ENCODE measurements at places on chromosomes 13 and 19.

DNA sequence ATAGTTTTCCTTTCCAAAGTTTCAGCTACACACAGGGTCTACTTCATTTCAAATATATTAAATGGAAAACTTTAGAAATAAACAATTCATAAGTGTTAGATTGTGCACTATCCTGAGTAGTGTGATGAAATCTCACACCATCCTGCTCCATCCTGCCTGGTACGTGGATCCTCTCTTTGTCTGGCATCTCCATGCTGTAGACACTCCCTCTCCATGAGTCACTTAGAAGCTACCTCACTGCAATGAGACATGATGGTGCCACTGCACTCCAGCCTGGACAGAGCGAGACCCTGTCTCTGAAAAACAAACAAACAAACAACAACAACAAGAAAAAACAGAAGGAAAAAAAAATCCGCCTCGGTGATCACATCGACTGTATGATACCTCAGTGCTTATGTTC is 191.8 kb downstream of the PCCA start:
- no peak for DNase-seq

DNA sequence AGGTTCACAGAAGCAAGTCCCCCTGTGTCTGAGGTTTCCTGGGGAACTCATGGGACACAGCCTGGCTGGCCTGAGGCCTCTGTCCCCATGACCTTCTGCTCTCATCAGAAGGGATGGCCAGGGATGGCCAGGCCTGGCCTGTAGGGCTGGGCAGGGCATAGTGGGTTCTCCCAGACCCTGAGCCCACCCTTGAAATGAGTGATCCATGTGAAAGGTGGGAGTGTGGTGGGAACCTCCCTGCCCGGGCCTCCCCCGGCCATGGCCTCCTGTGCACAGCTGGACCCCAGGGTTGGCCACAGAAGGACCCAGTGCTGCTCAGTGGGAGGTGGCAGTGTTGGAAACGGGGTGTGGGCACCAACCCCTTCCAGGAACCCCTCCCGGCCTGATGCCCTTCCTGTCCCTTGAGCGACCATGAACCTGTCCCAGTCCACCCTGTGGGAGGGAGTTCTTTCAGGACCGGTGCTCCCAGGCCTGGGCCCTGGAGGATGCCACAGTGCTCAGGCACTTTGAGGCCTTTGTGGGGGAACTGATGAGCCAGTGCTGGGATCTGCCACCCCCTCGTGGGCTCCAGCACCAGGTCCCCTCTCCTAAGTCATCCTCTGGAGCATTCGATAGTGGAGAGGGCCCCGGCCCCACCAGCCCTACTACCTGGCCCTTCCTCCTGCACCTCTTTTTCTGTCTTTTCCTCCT is 15.5 kb upstream of the ZNF14 start:
- no peak for DNase-seq

DNA sequence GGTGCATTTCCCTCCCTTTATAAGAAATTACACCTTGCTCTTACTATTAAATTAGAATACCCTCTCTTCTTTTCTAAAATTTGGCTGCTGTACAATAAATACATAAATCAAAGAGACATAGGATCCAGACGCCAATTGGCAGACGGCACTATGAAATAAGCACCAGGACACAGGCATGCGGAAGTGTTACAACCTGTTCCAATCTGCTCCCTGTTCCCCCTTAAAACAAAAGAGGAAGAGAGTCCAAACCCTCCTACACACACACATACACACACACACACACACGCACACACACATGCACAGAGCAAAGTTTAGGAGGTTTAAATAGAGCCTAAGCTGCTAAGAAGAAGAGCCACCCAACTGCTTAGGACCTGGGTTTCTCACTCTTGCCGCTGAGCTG is 75.6 kb upstream of the ZNF507 start:
- no peak for DNase-seq

- no peak for DNase-seq
Measured at GRCh38 chr13:100809129-100809390, 134.5 kb upstream of the TMTC4 start.

DNA sequence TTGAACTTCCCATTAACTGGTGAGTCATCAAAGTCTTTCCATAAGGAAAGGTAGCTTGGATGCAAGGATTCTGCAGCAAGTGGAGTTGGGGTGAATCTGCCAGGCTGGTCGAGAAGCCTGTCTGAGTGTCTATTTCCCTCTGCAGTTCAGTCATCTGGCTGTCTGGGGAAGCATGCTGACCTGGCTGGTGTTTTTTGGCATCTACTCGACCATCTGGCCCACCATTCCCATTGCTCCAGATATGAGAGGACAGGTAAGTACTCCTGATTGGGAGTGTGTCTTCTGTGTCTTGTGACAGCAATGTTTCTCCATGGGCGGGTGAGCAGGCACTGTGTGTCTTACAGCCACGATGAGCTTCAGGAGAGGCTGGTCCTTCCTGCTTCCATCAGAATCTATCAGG is 189.7 kb downstream of the SHISA2 start:
- no peak for DNase-seq

DNA sequence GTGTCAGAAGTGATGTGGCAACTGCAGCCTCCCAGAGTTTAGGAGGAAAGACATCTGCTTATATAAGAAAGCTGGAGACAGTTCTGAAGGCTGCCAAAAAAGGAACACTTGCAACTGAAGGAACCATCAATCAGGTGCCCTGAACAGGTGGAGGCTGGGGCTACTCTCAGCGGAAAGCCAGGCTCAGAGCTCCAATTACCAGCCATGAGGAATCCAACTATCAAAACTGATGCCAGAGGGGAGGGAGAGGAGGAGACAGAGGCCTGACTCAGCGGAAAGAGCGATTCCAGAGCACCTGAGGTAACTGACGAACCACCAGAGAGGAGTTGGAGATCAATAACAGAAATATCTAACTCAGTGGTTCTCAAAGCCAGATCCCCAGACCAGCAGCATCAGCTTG is 24.3 kb downstream of the LEUTX start:
- no peak for DNase-seq

GRCh38 chr13:79776531-79777295 is 295.8 kb downstream of the NDFIP2 start:
- no peak for DNase-seq

DNA sequence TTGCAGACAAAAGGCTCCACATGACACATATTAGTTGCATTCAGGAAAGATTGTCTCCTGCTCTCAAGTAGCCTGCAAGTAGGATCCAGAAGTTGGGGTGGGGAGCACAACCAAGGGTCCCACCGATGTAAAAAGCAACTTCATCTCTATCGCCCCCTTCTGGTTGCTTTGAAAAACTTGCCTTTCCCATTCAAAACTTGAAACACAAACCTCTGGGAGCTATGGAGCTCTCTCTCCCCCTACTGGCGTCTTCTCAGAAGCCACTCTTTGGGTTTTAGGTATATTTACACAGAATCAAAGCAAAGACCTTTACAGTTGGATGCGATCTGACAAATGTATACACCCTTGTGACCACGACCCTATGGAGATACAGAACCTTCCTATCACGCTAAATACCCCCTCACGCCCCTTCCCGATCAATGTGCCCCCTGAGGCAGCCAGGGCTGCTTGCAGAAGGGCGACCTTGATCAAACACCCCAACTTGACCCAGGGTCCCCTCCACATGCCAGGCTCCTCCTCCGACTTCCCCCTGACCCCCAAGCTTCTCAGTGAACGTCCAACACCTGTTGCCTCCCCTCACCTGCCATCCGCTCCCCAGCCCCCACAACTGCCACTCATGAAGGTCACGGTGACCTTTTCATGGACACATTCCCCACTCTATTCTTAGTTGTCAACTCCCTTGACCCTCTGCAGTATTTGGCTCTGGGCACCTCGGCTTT is 10.1 kb downstream of the NOSIP start:
- DNase-seq = no peak

- no peak for DNase-seq
Measured at GRCh38 chr13:33757713-33758112, 60.2 kb upstream of the RFC3 start.

DNA sequence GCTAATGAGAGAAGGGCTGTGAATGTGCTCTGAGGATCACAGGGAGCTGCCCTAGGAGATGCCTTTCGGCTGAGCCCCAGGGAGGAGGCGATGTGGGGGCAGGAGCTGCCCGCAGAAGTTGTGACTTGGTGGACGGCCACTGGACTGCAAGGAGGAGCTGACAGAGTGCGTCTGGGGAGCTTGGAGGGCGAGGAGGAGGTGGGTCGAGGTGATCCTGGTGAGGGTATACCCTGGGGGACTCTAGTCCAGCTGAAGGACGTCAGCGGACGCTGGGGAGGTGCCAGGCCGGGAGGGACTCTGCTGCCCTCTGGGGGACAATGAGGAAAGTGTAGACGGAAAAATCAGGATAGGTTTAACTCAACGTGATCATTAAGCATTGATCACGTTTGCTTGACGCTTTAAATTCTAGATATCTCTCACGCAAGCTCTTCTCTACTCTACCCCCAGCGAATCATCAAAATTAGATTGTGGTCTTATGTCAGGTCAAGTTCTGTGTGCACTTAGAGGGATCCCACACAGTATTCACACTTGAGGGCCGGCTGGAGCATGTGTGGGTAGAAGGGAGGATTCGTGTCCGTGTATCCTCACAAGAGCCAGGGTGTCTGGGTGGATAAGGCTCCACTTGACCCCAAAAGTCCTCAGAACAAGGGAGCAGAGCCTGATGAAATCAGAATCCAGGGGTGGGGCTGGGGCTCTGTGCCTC is 3.3 kb upstream of the CEACAM7 start:
- DNase-seq = no peak

DNA sequence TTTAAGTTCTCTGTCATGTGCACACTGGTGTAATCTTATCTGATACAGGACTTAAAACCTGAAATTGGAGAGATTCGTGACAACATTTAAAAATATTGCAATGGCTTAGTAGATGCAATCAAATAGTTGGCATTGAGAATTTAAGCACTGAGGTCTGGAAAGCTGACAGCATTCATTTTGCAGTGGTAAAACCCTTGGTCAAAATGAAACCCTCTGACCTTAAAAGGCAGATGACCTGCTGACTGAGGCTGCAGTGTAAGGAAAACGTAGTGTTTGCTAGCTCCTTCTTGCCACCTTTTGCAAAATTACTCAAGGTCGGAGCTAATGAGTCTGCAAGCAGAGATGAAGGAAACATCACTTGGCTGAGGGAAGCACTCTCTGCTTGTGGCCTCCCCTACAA is 150.6 kb downstream of the KCTD12 start:
- DNase-seq = no peak

DNA sequence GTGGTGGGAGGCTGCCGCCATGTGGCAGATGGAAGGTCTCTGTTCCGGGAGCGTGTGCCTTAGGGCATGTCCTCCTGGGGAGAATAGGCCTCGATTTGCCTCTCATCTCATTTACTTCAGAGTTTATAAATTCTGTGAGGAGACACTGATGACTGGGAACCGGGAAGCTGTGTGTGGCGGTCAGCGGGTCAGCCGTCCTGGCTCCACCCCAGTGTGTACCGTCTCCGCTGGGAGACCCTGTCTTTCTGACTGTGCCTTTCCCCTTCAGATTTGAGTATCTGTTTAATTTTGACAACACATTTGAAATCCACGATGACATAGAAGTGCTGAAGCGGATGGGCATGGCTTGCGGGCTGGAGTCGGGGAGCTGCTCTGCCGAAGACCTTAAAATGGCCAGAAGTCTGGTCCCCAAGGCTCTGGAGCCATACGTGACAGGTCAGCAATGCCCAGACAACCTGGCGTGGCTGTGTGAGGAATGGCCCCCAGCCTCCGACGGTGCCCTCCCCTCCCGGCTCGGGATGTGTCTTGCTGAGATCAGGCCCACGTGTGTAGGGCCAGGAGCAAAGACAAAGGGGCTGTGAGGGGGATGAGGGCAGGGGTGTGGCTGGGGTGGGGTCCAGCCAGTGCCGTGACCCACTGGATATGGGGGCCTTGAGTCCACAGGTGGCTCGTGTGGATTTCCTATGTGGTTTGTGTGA is 21.6 kb downstream of the ATP4B start:
- DNase-seq = no peak

DNA sequence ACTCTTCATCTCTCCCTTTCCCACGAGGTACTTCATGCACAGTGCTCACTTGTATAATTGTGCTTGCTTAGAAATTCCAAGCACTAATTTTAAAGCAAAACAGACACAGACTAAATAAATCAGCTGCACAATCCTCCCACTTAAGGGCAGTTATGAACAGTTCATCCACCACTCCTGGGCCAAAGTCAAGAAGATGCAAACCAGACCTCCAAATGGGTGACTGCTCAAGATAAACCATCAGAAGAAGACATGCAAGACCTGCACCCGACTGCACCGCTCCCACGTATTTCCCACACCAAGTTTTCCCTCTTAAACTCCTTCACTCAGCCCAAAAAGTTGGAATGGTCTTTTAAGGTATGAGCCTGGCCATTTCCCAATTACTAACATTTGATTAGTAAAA is 19.9 kb downstream of the ZNF235 start:
- no peak for DNase-seq

- no peak for DNase-seq
Measured at GRCh38 chr13:77040076-77040475, 13.1 kb upstream of the FBXL3 start.

- no peak for DNase-seq
Measured at GRCh38 chr13:30116379-30116778, 191.0 kb downstream of the KATNAL1 start.

DNA sequence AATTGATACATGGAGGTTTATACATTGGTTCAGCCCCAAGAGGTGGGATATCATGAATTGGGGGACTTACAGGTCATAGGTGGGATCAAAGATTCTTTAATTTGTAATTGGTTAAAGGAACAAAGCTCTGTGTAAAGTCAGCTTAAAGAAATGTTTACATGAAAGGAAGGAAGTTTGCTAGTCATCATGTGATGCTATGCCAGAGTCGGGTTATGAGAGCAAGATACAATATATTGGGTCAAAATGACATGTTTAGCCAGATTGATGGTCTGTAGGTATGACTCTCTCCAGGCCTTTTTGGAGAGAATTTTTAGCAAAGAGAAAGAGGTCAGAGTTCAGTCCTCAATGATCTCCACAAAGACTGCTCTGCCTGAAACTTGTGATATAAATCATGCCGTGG is 5.3 kb upstream of the CYSLTR2 start:
- no peak for DNase-seq

GRCh38 chr19:13208672-13209483 is 58.7 kb downstream of the IER2 start:
- no peak for DNase-seq

GRCh38 chr19:49064029-49064629 is 489 bp downstream of the NTF4 start:
- no peak for DNase-seq

- no peak for DNase-seq
Measured at GRCh38 chr19:33441828-33442227, 68.3 kb downstream of the CEBPG start.

- DNase-seq = no peak
Measured at GRCh38 chr13:42094516-42095040, 46.1 kb downstream of the DGKH start.

DNA sequence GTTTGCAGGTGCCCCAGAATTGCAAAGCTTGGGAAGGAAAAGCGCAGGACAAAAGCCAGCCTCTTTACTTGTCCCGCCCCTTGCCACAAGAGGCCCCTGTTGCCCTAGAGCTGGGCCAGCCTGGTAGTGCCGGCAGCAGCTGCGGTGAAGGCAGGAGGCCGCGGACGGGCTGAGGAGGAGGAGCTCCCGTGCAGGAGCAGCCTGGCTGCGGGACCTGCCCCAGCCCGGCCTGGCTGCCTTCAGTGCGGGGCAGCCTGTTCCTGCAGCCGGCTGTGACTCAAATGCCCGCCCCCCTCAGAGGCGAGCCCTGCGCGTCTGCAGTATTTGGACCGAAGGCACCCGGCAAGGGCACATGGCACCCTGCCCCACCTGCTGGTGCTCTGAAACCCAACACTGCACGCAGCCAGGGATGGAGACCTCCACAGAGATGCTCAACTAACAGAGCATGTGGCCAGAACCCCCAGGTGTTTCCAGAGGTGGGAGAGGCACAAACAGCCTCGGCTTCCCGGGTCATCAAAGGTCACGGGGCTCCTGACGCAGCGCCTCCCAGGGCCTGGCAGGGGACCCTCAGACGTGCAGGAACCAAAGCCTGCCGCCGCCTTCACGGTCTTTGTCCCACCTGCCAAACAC is 29.7 kb downstream of the NAXD start:
- DNase-seq = no peak
